GM20000 (cell line): ENCODE measurements at places on chromosomes 13 and 19.

DNA sequence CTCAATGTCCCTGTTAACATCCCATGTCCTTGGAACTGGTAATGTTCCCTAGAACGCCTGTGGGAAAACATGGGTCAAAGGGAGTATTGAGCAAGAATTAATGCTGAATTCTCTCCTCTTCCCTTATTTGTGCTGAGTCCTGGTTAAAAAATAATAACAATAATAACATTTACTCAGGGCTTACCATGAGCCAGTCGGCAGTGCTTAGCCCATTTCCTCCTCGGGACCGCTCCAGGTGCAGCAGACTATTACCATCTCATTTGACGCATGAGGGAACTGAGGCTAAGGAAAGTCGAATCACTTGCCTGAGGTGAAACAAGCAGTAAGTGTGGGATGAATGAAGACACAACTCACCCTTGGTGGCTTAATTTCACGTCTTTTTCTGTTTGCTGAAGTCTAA is 33.6 kb upstream of the SLC15A1 start:
- DNase-seq: no peak

DNA sequence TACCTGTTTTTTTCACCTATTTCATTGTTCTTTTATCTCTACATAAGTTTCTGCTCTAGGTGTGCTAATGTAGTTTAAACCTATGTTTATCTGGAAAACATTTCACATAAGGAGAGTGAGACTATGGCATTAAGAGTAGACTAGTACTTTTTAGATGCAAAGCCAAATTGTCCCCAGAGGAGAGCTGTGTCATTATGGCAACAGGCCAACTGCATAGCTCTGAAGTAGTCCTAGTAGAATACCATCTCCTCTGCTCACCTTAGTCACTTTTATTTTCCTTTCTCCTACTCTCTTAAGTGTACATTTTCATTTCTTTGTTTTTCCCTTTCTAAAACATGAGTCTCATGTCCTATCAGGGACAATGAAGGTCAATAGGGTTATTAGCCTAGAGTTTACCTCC is 123.1 kb downstream of the ITGBL1 start:
- DNase-seq: no peak

DNA sequence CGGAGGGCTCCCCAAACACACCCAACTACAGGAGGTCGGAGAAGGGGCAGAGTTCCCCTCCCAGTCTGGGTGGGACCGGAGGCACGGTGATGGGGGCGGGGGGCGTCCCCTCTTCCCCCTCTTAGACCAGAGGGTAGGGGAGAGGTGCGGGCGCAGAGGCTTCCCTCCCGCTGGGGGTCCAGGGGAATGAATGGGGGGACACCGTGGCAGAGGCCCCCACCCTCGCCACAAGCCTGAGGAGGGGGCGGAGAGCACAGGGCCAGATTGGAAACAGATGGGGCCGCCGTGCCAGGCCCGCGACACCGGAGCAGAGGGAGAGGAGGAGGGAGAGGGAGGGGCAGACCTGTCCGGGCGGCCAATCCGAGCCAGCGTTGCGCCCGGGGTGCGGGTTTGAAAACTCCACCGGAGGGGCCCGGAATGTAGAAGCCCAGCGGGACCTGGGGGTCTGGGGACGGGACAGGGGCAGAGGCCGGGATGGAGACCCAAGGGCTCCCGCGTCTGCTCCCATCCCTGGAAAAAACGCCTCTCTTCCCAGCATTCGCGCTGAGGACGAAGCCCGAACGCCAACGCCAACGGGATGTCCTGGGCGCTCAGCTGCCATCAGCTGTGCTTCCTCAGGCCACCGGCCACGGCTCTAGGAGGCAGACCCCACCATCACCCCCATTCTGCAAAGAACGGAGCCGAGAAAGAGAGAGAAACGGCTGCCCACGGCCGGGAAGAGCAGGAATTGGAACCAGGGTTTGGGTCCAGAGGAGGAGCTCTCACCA is 46.8 kb downstream of the PTPRS start:
- peak; percentile 52 for DNase-seq

GRCh38 chr19:18193388-18194180 is 566 bp downstream of the MPV17L2 start:
- DNase-seq: no peak

DNA sequence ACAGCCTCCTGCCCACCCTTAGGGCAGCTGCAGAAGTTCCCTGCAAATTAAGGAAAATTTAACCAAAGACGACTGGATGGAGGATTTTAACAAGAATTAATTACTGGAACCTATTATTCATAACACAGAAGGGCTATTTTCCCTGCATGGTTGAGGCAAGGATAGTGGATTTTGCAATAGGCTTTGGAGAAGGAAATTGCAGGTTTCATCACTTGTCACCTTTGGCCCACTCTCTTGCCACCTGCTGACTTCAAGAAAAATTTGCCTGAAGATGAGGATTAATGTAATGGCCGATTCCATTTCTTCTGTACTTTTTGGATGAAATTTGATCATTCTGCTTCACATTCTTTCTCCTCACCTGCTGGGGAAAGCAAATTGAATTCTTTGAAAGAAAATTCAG is 261.7 kb downstream of the FGF9 start:
- DNase-seq: no peak

GRCh38 chr19:34734537-34735103 is 577 bp downstream of the ZNF181 start:
- DNase-seq: no peak

- peak; percentile 81 for DNase-seq
Observed at GRCh38 chr19:4803736-4804695, 12.5 kb downstream of the FEM1A start.

DNA sequence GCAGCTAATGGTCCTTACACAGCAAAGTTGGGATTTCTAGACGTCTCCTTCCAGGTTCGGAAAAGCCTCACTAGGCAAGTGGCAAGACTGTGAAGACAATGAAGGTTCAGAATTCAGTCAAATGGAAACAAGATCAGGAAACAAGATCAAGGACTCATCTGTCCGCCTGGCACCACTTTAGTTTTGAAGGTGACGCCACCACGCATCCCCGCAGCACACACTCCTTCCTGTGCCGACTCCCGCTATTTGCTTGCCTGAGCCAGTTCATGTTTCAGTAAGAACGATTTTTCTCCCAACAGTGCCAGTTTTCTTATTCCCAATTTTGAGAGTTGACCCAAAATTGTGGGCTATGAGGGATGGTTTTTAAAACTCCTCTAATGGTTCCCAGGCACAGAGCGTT is 41.4 kb downstream of the MPHOSPH8 start:
- DNase-seq: no peak

DNA sequence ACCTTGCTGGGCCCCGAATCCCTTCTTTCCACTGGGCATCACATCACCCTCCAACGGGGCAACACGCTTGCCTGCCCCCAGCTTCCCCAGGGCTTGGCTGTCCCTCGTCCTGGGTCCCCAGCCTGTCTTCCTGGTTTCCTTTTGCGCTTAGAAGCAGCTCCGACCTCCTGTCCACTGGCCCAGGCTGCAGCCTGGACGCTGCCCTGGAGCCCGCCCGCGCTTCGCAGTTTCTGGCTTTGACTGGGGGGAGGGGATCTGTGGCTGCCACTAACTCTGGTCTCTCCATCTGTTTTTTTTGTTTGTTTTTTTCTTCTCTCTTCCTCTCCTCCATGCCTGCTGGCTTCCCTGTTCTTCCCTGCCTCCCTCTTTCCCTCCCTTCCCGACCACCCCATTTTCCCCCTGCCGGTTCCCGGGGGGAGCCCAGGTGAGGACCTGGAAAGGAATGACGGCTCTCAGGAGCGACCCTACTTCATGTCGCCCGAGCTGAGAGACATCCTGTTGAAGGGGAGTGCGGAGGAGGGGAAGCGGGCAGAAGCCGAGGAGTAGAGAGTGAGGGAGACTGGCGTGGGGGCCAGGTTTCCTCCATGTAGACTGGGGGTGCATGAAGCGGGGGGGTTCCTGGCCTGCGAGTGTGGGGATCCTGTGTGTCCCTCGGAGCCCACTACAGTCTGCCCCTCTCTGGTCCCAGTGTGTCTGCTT is 11.5 kb upstream of the ILF3 start:
- DNase-seq: no peak

- DNase-seq: no peak
Observed at GRCh38 chr19:12841094-12841493, 2.8 kb downstream of the MAST1 start.

GRCh38 chr19:54659300-54659699 is 3.5 kb upstream of the LILRB4 start:
- DNase-seq: no peak

GRCh38 chr13:107006661-107007060 is 438.7 kb upstream of the ARGLU1 start:
- DNase-seq: no peak

GRCh38 chr13:23579072-23579895 is 9.1 kb downstream of the TNFRSF19 start:
- peak; percentile 96 for DNase-seq

DNA sequence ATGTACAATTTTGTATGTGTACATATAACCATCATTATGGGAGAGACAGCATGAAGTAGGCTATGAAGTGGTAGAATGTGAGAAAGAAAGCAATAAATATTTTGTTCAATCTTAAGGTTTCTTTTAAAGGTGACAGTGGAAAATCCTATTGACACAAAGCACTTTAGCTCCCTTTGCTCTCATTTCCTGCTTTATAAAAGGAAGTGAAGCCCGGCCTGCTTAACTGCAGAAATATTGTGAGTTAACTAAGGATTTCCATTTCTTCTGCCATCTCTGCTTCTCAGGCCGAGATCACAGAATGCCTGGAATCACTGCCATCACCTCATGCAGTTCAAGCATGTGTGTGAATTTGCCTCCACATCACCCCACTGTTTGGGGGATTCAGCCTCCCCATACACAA is 83.5 kb downstream of the FRY start:
- no peak for DNase-seq

DNA sequence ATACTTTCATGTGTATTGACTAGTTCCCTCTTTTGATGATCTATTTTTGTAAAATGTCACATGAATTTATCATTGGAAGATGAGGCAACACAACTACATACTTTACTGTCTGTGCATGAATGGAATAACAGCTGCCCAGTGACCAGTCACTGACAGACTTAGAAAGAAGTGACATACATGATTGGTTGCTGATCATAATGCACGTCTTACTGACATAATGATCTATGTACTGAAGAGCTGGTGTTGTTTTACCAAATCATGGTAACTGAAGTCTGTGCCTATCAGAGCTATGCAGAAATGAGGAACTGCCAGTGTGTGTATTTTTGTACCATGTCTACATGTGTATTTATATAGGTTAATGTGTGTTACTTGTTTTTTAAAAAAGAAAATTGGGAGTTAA is 26.5 kb downstream of the GPR18 start:
- DNase-seq: no peak

GRCh38 chr13:73967397-73968165 is 166.6 kb downstream of the KLF12 start:
- peak; percentile 57 for DNase-seq
